ENCODE measurements at places on chromosomes 2 and 18.

GRCh38 chr18:5414546-5414945 is 119.0 kb upstream of the ZBTB14 start:
- DNase-seq, result no peak

GRCh38 chr2:2788076-2788475 is 457.0 kb upstream of the MYT1L start:
- DNase-seq, result no peak

GRCh38 chr2:66522611-66523376 is 87.9 kb downstream of the MEIS1 start:
- DNase-seq, result no peak

GRCh38 chr2:13819896-13820295 is 812.6 kb upstream of the LRATD1 start:
- no peak for DNase-seq

DNA sequence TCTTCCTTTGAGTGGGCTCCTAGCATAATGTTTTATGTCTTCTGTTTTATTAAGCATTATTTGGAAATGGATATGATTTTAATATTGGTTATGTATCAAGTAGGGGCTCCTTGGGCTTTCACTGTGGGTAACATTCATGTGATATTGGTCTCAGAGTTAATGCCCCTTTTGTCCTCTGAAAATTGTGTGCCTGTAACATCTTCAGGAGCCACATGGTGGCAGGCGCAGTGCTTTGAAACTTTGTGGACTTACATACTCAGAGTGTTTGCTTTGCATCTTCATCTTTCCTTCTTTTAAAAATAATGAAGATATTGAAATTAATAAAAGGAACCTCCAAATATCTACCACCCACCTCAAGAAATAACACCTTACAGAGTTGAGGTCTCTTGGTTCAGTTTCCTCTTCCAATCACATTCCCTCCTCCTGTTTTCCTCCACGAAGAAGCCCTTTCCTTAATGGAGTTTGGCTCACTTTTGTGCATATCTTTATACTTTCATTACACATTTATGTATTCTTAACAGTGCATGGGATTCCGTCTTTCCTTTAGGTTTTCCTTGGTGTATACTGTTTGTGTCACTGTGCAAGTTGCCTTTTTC is 73.5 kb downstream of the LIMS1 start:
- DNase-seq, result peak; percentile 51

DNA sequence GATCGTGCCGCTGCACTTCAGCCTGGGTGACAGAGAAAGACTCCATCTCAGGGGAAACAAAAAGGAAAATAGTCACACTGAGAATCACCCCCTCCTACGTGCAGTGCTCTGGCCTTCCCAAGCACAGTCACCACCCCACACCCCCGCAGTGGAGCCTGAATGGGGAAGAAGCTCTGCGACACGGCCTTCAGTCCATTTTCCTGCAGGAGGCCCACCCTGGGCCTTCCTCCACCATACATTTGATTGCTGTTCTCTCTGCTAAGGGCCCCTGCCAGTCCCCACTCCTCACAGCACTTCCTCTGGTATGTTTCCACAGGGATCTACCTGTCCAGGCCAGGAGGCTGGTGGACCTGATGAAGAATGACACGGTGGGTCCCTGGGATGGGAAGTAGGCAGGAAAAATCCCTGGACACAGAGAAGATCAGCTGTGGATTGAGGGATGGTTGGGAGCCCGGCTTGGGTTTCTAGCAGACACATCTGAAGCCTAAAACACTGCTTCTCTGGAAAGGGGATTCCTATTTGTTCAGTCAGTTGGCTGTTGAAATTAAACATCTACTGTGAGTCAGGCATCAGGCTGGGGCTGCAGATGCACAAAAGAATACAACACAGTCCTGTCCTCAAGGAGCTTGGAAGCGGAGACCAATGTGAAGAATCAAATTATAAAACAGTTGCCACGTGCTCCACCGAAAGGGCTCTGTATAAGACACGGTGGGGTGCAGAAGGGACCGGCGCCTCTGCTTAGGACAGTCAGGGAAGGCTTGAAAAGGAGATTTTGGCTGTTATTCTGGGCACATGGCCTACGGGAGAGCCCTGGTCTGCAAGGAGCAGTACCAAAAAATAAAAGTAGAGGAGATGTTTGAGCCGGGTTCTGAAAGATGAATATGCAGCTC is 82.2 kb downstream of the PLB1 start:
- DNase-seq, result no peak

GRCh38 chr2:102114290-102114721 is 28.2 kb upstream of the IL1R1 start:
- no peak for DNase-seq

DNA sequence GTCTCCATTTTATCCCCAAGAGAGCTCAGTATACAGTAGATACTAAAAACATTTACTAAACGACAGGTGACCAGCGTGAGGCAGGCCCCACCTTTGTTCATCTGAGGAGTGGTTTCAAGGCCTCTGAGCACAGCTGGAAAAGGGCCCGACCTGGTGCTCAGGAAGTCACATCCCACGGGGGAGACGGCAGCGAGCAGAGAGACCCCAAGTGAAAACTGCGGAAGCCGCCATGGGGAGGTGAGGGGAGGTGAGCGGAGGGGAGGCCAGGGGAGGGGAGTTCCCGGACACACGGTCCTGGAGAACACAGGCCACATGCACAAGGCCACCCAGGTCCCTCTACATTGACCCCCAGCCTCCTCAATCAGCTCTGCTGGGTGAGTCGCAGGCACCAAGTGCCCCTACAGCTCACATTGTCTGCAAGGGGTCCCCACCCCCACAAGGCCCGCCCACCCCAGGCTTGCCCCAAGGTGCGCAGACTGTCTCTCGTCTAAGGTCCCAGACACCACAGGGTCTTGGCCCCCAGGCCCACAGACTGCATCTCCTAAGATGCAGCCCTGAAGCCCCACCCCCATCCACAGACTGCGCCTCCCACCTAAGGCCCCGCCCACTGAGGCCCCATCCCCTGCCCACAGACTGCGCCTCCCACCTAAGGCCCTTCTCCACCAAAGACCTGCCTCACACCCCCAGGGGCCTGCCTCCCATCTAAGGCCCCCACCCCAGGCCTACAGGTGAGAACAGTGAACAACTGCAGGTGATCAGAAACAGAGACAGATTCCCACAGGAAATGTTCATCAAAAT is 19.1 kb downstream of the PARD6G start:
- no peak for DNase-seq
